ENCODE measurements at places on chromosomes 6 and 20. TPM values are rescaled to one million over a fixed set of nuclear protein-coding genes. Genes with fewer than 3 reads are reported as not detected.

GRCh38 chr20:37538003-37538402 is 10.3 kb upstream of the BLCAP start:
- DNase-seq: no peak

DNA sequence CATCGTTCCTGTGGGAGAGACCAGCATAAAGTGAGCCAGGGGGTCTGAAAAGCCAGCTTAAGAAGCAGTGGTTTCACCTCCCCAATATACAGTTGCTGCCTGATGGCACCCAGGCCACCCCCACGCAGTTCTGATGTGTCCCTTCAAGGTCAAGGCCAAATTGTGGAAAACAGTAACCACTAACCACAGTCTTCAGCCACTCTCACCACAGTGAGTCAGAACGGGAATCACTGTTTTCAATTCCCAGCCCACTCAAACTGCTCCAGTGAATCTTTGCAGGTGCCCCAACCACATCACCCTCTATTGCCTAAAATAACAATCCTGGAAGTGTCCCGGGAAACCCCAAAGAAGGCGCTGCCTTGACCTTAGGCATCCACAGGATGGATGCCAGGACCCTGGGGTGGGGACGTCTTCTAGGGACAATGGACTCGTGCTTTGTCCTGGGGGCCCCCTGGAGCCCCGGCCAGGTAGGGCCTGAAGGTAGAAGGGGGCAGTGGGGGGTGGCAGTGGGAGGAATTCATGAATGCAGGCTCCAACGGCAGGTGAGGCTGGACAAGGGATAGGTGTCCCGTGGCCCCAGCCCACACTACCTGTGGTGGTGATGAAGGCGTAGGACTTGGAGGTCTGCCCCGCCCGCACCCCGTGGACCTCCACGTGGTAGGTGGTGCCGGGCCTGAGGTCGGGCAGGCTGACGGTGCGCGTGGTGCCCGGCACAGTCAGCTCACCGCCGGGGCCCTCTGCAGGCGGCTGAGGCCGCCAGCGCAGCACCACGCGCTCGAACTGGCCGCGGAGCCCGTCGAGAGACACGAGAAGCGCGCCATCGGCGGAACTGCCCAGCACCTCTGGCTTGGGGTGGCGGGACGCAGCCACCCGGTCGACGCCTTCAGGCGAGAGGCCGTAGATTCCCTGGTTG is 22.2 kb downstream of the TNXB start:
- DNase-seq: no peak

DNA sequence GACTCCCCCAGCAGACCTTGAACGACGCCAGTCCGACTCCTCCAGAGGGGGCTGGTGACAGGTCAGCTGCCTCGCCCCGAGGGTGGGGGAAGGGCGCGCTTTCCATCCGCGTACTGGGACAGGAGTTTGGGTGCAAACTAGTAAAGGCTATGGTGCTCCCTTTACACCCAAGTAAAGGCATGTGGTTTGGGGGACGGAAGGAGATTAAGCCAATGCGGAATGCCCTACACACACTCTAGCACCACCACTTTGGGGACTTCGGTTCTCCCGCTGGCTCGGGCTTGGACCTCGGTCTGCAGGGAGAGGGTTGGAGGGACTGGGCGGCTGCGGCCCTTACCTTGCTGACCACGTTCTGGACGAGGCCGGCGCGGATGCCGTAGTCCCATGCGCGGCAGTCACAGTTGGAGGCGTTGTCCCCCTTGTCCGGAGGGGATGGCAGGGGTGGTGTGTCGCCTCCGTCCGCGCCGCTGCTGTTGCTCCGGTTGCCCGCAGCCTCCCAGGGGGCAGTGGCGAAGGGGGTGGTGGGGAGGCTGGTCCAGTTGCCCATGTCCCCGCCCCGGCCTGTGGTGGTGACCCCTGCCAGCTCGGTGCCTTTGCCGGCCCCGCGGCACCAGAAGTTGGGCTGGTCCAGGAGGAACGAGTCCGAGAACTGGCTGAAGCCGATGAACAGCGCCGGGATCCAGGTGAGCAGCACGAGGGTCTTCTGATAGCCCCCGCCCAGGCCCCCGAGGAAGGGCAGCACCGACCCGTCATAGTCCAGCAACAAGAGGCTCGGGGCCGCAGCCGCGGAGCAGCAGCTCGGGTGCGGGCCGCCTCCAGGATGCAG is 1.1 kb downstream of the SLC22A23 start:
- peak; percentile 39 for DNase-seq

Gene CGA
- not detected for total RNA-seq
